ENCODE measurements at places on chromosomes 6 and 20.

DNA sequence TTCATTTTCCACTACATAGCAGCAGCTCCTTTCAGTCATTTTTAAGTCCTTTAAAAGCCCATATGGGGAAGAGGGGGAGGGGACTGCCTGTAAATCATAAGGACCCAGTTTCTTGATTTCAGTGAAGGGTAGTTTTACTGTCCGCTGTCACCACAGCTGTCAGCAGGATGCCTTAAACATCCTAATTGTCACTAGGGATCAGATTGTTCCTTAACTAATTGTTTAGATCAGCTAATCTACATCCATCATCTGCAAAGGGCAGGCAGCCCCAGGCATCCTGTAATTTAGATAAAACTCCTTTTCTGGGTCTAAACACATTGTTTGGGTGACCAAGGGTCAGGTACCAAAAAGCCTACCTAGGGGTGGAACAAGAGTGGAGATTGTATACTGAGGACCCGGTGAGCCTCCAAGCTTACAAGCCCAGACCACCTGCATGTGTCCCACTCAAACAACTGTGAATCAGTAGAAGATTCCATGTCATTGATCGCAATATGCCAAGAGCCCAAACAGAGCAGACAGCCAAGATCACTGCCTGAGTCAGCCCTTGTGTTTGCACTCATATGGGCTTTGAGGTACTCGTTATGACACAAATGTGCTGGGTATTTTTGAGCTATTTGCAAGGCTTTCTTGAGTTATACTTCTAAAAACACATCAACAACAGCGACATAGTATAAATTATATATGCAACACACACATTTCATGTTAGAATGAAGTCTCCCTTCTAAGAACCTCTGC, 198.7 kb upstream of the CEP162 start:
- DNase-seq = peak; percentile 26

DNA sequence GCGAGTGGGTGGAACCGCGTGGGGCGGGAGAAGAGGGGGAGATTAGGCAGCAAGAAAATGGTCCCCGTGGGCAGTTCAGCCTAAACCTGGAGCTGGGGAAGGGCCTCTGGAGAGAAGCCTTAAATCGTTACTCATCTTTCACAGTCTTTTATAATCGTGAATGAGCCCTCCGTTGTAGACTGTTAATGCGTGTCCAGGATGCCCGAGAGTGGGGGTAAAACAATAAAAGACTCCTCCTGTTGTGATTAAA, 11.0 kb upstream of the ELOVL5 start:
- no peak for DNase-seq

- DNase-seq = no peak
Observed at GRCh38 chr6:62445521-62445920, 159.5 kb upstream of the KHDRBS2 start.

- no peak for DNase-seq
Observed at GRCh38 chr20:21167261-21167660, 41.4 kb downstream of the KIZ start.

DNA sequence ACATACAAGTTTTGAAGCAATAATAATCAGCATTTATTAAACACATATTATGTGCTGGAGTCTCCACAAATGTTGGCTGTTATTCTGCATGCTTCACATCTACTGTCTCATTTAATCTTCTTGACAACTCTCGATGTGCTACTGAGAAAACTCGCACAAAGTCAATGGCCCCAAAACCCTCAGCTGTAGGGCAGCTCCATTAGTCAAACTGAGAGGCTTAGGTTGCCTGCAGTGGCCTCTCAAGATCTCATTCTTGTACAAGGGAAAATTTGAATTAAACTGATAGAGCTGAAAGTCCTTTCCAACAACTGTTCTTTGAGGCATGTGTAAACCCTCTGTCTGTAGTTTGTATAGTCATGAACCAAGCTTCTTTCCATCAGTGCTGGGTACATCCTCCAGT, 49.8 kb downstream of the MBOAT1 start:
- DNase-seq = no peak

GRCh38 chr6:28696167-28696566, 170.5 kb downstream of the GPX5 start:
- DNase-seq = no peak

GRCh38 chr20:31542201-31542842, 28.1 kb downstream of the HM13 start:
- DNase-seq = no peak

- no peak for DNase-seq
Observed at GRCh38 chr6:97086781-97087180, 162.3 kb downstream of the KLHL32 start.

DNA sequence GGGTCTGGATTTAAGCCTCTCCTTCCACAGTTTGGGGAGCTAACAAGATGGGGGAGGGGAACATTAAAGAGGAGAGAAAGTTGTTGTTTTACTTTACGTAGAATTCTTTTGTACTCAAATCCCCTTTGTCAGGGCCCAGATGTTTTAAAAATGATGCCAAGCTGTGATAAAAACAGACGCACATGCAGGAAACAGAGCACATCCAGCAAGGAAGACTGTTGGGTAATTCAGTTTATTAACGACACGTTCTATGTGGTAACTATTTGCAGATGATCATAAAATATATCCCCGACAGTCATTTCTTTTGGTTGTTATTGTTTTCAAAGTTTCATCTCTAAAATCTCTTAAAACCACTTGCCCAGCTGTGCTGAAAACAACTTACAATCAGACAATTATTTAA, 307.0 kb upstream of the PRDM1 start:
- DNase-seq = no peak

DNA sequence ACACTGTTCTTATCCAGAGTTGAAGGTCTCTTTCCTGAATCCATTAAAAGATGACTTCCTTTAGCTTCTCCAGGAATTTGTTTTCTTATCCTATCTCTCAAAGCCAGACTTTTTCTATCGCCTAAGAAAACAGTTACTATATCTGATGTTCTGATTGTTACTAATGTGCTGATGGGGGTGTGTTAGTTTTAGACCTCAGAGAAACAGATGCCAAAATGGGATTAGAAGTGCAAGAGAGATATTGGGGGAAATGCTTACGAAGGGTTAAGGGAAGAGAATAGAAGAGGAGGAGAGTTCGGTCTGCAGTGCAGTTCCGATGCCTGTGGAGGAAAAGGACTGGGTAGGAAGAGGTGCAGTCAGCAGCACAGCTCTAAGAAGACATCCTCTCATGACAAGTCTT, 35.7 kb upstream of the ADGRG6 start:
- DNase-seq = no peak

GRCh38 chr6:16630026-16630643, 131.1 kb downstream of the ATXN1 start:
- no peak for DNase-seq

DNA sequence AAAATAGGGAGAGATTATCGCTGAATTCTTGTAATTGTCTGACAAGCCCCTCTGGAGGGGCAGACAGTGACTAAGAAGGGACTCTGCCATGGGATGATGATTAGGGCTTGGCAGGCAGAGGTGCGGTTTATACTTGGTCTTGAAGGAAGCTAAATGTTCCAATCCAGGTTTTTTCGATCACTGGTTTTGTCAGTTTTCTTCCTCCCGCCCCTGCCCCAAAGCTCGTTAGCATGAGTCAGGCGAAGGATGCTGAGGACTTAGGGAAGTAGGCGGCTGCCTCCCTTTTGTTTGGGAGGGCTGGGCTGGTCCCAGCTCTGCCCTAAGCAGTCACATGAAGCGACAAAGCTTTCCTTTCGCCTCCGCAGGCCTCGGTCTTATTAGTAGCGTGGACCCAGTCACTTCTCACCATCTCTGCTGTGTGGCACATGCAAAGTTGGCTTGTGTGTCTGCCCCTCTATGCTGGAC, 314.2 kb downstream of the CDC5L start:
- DNase-seq = peak; percentile 76

DNA sequence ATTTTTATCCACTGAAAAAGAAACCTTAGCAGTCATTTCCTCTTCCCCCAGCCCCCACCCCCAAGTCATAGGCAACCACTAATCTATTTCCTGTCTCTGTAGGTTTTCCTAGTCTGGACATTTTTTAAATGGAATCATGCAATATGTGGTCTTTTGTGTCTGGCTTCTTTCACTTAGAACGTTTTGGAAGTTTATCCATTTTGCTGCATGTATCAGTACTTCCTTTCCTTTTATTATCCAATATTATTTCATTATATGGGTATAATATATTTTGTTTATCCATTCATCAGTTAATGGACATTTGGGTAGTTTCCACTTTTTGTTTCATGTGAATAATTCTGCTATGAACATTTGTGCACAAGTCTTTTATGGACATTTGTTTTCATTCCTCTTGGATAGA, 99.3 kb upstream of the BMP5 start:
- no peak for DNase-seq

DNA sequence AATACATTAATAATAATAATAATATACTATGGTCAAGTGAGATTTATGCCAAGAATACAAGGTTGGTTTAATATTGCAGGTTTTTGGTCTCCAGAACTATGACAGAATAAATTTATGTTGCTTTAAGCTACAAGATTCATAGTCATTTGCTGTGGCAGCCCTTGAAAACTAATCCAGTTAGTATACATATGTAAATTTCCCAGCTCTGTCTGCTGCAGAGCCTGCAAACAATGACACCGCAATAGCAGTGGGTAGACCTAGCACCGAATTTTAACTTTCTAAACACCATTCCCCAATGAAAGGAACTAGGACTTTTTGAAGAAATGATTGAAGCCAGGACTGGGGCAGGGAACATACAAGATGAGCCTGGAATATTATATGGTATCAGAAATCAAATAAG, 647.7 kb upstream of the NRSN1 start:
- DNase-seq = peak; percentile 17

All from neural progenitor cell (in vitro differentiated cells).